ENCODE measurements at places on chromosomes 4 and X.

DNA sequence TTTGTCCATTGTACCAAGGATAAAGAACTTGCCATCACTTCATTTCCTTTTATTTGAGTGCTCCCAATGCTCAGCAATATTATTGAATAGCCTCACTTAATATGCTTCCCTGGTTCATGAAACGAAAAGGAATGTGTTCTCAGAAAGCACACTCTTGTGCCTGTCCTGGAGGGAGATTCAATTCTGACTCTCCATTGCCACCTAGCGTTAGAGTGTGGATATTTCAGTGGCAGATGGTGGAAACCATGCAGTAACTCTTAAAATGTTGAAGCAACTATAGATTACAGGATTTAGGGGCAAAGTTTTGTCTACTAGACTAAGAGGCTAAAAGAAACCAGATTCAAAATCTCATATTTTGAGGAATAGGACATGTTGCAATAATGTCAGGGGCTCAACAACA is 36.0 kb downstream of the GAB3 start:
- DNase-seq, result no peak

DNA sequence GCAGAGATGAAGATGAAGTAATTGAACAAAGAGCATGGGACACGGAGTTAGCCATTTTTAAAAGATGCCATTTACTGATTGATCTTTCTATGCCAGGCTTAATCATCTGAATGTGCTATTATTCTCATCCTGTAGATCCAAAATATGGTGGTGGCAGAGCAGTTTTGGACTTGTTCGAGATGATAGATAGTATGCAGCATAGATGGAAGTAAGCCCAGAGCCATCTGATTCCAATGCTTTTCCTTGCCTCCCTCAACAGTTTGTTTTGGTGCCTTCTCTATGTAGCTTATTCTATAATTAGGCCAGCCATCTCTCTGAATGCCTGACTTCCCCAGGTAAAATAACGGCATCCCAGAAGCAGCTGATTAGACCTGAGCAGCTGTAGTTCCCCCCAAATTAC is 152.6 kb upstream of the CLNK start:
- DNase-seq, result no peak

DNA sequence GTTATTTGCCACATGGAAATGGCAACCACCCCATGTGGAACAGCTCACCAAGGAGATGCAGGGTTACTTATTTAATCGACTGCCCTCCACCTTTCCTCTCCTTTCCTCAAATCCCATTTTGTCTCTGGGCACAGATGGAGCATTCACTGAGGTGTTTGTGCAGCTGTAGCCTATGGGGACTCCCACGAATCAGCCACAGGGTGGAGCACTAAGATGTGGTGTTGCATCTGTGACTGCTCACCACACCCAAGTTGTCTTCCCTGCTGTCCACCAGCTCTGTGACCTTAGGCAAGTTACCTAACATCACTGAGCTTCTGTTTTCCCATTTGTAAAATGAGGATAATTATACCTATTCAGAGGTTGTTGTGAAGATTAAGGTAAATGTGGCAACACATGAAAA is 252.4 kb upstream of the CPEB2 start:
- DNase-seq, result no peak

GRCh38 chr4:85774489-85774888 is 299.5 kb downstream of the ARHGAP24 start:
- DNase-seq, result no peak

DNA sequence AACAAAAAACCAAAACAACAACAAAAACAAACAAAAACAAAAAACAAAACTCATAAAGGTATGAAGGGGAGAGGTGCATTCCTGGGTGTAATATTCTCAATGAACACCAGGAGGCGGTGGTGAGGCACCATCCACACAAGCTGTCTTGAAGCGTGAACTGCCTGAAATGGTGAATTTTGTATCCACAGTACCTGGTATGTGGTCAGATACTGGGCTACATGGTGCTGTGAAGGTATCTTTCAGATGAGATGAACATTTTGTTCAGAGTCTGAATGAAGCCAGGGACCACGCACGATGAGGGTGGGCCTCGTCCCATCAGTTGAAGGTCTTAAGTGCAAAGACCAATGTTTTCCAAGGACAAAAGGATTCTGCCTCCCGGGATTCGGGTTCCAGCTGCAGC is 58.5 kb downstream of the ASMT start:
- DNase-seq, result no peak

- peak; percentile 43 for DNase-seq
Measured at GRCh38 chr4:77052352-77052751, 23.4 kb downstream of the CCNI start.

- DNase-seq, result no peak
Measured at GRCh38 chr4:81343046-81343445, 128.0 kb upstream of the PRKG2 start.

DNA sequence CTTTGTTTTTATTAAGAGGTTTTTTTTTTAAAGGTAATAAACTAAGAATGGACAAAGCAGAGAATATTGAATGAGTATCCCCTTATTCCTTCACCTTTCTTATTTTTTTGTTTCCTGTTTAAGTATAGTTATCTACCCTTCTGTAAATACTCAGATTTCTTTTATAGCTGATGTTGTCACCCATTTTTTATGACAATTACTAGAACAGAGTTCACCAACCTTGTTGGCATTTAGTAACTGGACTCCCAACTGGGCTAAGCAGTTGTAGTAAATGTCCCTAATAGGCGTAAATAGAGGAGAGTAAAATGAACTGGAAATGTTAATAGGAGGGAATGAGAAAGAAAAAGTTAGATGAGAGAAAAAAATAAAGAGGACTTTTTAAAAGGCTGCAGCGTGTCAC is 9.8 kb downstream of the PDLIM5 start:
- no peak for DNase-seq

- DNase-seq, result no peak
Measured at GRCh38 chrX:10062980-10063379, 93.8 kb upstream of the CLCN4 start.

GRCh38 chrX:23919148-23919547 is 11.3 kb downstream of the CXorf58 start:
- DNase-seq, result no peak

- DNase-seq, result no peak
Measured at GRCh38 chr4:170400361-170400760, 310.6 kb upstream of the AADAT start.

DNA sequence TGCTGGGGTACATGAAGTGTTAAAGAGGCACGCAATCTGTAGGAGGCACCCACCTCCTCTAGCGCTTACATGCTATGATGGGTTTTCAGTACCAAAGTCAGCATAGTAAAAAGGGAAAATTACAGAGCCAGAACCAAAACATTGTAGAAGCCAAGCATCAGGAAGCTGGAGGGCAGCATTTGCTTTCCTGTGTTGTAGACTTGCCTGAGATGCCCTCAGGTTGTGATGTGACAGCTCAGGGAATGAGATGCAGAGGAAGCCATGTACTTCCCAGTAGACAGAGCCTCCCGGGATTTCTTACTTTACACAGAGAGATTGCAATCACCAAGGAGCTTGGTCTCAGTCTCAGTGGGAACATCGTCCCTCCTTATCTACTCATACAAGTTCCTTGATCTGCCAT is 161.5 kb downstream of the ARAP2 start:
- no peak for DNase-seq

DNA sequence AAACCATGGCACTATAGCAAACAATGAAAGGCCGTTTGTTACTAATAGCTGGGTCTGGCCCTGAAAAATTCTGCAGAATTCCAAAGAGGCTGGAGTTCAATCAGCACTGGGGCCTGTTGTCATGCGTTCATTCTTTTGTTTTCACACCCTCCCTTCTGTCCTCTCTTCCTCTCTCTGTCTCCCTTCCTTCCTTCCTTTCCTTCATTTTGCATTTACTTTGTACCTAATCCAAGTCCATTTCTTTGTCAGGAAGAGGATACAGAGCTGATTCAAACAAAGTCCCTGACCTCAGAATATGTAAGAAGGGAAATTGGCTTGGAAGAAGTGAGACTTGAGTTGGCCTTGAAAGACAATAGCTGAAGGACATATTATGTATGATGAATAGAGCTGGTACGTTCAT is 119.6 kb upstream of the LDB2 start:
- no peak for DNase-seq

GRCh38 chr4:158217763-158218162 is 7.5 kb downstream of the TMEM144 start:
- DNase-seq, result no peak

DNA sequence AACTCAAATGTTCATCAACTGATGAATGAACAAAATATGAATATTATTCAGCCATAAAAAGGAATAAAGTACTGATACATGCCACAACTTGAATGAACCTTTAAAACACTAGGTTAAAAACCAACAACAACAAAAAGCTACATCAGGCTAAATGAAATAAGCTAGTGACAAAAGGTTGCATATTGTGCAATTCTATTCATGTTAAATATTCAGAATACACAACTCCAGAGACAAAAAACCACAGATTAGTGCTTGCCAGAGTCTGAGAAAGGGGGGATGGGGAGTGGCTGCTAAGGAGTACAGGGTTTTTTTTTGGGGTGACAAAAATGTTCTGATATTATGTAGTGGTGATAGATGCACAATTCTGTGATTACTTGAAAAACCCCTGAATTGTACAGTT is 58.5 kb downstream of the HAUS3 start:
- no peak for DNase-seq

DNA sequence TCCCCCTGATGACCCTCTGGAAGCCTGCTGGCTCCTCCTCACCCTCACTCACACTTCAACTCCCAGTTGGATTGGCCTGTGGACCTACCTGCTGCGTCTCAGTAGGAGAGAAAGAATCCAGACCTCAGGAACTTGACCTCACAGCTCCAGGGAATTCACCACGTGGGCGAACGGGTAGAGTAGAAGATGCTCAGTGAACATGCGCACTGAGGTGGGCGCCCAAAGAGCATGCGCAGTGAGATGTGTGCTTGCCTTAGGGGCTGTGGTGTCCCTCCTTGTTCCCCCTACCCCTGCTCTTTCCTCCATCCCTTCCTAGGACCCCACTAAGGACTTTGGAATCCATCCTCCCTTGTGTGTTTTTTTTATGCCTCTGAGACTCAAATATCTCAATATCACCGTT is 12.9 kb downstream of the FOXR2 start:
- DNase-seq, result no peak

- DNase-seq, result no peak
Measured at GRCh38 chr4:91359041-91360031, 944.4 kb upstream of the GRID2 start.

- DNase-seq, result no peak
Measured at GRCh38 chr4:8709729-8710360, 117.3 kb downstream of the CPZ start.

DNA sequence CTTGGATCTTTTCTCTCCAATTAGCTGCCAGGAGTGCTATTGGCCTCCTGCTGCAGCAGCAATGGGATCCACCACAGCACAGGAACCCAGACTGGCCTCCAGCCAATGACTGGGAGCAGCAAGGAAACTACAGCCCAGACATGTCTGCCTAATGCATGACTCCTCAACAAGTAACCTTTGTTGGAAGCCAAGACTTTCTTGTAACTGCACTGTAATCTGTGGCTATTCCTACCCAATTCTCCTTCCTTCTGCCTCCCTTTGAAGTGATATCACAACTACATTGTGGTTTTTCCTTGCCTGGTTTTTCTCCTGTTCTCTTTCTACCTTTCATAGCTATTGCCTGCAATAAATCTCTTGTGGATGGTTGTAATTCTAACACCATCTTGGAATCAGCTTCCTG is 39.8 kb downstream of the SNCA start:
- DNase-seq, result no peak

GRCh38 chrX:134645936-134646543 is 12.2 kb downstream of the PLAC1 start:
- DNase-seq, result no peak

- DNase-seq, result peak; percentile 0
Measured at GRCh38 chrX:43349363-43349762, 306.7 kb upstream of the MAOA start.

- DNase-seq, result no peak
Measured at GRCh38 chr4:149997881-149998421, 80.3 kb upstream of the DCLK2 start.

- no peak for DNase-seq
Measured at GRCh38 chrX:153537526-153538295, 20.3 kb downstream of the ATP2B3 start.

DNA sequence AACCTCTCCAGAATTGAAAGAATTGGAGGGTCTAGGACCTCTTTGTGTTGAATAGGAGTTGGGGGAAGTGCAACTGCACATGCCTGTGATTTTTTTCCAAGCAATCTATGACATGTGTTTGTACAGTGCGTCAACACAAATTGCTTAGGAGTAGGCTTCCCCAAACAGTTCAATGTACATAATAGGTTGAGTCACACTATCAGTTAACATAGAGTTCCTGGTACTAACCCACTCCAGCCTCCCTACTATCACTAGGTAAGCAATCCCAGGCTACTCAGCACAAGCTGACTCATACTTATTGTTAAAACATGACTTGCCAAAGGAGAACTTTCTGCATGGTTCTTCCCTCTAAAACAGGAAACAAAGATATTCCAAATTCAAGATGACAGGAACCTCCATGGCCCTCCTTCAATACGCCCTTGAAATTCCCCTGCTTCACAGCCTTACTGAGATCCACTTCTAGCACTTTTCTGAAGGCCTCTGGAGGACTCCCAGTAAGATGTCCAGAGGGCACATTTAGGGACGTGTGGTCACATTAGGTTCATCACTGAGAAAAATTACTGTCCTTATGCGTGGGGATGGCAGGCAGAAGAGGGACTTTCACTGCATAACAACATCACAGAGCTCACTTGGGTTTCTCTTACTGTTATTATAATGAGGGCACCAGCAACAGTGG is 8.4 kb upstream of the VSIG1 start:
- DNase-seq, result no peak

- no peak for DNase-seq
Measured at GRCh38 chr4:1227816-1228215, 21.1 kb downstream of the CTBP1 start.

DNA sequence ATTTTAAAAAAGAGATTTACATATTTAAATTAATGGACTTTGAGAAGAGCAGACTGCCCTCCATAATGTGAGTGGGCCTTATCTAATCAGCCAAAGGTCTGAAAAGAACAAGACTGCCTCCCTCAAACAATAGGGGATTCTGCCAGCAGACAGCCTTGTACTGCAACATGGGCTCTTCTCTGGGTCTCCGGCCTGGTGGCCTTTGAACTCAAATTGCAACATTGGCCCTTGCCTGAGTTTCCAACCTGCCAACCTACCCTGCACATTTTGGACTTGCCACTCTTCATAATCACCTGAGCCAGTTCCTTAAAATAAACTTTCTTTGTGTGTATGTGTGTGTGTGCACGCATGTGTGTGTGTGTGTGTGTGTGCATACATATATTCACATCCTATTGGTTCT is 90.8 kb upstream of the OTUD4 start:
- DNase-seq, result no peak

- no peak for DNase-seq
Measured at GRCh38 chrX:132472397-132472796, 16.4 kb downstream of the MBNL3 start.

GRCh38 chrX:70231666-70232065 is 2.8 kb upstream of the AWAT1 start:
- DNase-seq, result no peak

DNA sequence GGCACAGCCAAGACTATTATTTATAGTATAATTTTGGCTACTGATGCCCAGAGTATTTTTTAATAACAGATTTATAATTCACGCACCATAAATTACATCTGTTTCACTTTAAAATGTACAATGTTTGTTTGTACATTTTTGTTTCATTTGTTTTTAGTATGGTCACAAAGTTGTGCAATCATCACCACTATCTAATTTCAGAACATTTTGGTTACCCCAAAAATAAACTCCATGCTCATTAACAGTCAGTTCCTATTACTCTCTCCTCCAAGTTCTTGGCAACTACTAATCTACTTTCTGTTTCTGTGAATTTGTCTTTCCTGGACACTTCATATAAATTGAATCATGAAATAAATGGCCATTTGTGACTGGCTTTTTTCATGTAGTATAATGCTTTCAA is 176.7 kb downstream of the SH3BGRL start:
- no peak for DNase-seq

GRCh38 chr4:147994491-147995385 is 262.9 kb downstream of the ARHGAP10 start:
- DNase-seq, result no peak
